Activated CD4-positive, alpha-beta T cell treated with anti-CD3 and anti-CD28 coated beads, Interleukin-2, amount 50 U/mL, for 48 hours (primary cell): ENCODE measurements at places on chromosomes 3 and 15.

DNA sequence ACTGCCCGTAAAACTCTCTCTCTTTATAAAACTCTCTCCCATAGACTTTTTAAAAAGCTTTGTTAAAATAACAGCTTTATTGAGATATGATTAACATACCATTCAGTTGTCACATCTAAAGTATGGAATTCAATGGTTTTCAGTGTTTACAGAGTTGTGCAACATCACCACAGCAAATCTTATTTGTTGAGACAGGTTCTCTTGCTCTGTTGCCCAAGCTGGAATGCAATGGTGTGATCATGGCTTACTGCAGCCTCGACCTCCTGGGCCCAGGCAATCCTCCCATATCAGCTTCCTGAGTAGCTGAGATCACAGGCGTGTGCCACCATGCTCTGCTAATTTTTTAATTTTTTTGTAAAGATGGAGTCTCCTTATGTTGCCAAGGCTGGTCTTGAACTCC is 35.9 kb upstream of the TRAK1 start:
- DNase-seq: no peak

DNA sequence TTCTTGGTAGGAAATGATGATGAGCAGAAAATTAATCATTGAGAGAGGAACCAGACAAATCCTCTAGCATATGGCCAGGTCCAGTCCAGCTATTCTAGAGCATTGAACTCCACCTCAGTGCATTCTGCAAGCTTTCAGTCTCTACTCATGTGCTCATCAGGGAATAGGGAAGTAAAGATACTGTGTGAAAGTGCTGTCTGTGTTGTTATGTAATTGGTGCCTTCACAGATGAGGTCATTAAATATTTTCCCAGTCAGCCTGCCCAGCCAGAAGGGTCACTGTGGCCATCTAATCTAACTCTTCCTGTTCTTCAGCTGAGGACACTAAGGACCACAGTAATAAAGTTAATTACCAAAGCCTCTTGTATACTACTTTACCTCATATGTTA is 28.2 kb downstream of the C3orf62 start:
- no peak for DNase-seq

GRCh38 chr3:133944641-133945380 is 49.1 kb upstream of the RAB6B start:
- no peak for DNase-seq

DNA sequence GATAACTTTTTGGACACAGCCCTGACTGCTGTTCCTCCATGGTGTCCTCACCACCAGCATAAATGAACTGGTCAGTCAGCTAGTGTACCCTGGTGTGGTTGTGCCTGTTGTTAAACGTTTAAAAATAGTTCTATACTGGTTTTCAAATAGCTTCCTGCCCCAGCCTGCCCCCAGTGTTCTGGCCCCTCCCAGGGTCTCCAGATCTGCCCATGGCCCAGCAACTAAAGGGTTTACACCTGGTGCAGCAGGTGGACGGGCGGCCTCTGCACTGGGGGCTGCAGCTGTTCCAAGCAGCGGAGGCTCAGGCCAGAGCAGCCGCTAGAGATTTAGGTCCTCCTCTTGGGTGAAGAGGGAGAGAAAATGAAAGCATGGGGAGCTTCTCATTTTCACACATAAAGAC is 6.1 kb upstream of the NR2E3 start:
- DNase-seq: no peak

GRCh38 chr3:128714887-128715491 is 11.0 kb upstream of the RAB7A start:
- DNase-seq: peak; percentile 33

DNA sequence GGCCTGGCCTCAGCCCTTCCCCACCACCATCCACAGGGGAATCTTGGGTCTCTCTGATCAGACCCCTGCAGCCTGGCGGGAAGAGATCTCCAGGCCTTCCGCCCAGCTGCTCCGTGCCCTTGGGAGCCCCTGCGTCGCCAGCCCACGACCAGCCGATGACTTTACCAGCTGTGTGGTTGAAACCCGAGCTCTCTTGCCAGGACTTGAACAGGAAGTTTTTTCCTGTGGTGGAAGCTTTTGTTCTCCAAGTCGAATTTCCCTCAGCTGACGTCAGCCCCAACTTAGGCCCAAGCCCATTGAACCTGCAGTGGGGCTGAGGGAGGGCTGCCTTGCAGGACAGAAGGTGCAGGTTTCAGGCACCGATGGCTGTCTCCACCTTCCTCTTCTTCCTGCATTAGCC is 51.7 kb upstream of the SMAD3 start:
- DNase-seq: no peak

DNA sequence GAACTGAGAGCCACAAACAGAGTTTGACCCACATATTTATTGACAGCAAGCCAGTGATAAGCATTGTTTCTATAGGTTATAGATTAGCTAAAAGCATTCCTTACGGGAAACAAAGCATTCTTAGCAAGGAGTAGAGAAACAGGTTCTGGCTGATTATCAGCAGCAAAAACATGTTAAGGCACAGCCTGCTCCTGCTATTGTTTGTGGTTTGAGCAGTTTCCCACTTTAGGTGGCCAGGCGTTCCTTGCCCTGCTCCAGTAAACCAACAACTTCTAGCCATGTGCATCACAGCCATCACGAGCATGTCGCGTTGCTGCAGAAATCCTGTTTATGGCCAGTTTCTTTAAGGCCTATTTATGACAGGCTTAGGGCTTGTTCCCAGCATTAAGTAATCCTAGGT is 44.7 kb upstream of the C2CD4B start:
- no peak for DNase-seq

DNA sequence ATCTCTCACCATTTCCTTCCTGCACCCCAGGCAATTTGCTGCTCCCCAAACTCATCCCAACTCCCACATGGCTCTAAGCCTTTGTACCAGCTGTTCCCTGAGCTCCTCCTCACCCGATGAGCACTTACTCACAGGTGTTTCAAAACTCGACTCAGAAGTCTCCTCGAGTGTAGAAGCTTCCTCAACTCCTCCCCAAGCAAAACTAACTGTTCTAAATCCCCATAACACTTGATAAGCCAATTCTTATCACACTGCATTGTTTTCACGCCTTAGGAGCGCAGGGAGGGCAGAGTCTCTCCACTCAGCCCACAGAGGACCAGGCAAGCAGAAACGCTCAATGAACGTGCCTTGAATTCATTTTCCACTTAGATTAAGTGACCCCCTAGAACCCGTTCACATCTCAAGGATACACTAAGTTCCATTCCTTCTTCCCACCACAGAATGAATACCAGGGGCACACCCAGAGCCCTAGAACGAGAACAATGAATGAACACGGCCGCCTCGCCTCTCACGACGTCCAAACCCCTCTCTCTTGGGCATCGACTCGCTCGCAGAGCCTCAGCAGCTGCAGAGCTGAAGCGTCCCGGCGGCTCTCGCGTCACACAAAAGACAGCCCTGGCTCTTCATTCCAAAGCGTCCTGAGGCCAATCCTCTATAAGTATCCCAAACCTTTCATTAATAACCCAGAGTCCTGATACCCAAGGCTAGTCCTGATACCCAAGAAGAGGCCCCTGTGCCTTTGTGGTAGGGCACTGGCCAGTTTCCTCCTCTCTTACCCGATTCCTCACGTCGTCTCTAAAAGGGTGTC is 1.1 kb downstream of the RAF1 start:
- peak; percentile 35 for DNase-seq

- DNase-seq: no peak
Measured at GRCh38 chr15:36936613-36937012, 163.7 kb downstream of the MEIS2 start.

- DNase-seq: no peak
Measured at GRCh38 chr3:155390351-155390750, 96.9 kb upstream of the STRIT1 start.

DNA sequence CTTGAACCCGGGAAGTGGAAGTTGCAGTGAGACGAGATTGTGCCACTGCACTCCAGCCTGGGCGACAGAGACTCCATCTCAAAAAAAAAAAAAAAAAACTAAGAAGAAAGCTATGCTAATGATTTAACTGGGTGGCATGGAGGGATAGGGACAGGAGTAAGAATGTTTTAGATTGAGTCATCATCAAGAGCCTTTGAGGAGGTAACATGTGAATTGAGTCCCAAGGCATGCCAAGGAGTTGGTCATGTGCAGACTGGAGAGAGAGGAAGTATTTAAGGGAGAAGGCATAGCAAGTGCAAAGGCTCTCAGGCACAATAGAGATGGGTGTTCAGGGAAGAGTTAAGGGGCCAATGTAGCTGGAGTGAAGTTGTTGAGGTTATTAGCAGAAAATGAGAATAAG is 9.1 kb downstream of the BNC1 start:
- DNase-seq: no peak

GRCh38 chr3:123371859-123372685 is 76.8 kb downstream of the ADCY5 start:
- no peak for DNase-seq

- no peak for DNase-seq
Measured at GRCh38 chr3:151537726-151538125, 76.9 kb upstream of the IGSF10 start.

GRCh38 chr3:65995030-65995429 is 43.7 kb downstream of the MAGI1 start:
- DNase-seq: no peak

GRCh38 chr3:73504239-73504638 is 120.5 kb downstream of the PDZRN3 start:
- no peak for DNase-seq

- DNase-seq: peak; percentile 51
Measured at GRCh38 chr3:152524198-152525140, 255.7 kb downstream of the MBNL1 start.

DNA sequence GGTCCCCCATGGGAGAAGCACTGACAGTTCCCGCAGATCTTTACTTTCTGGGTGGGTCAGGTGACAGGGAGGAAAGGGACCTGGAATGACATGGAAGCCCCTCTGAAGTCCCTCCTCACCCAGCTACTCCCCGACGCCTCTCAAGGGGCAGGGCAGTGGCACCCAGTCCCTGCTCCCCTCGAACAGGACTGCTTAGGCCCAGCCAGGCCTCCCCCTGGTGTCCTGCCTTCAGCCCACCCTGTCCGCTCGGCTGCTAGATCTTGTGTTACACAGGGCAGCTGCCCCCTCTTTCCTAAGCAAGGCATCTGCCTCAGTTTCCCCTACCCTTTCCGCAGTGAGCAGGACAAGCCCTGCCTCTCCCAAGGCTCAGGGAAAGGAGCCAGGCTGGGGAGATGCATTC is 226.5 kb downstream of the XXYLT1 start:
- no peak for DNase-seq
